GM12865 (cell line): ENCODE measurements at places on chromosomes 1 and 21.

GRCh38 chr21:32756096-32756495 is 15.5 kb downstream of the PAXBP1 start:
- no peak for DNase-seq

GRCh38 chr1:240152611-240153297 is 61.1 kb downstream of the FMN2 start:
- no peak for DNase-seq

DNA sequence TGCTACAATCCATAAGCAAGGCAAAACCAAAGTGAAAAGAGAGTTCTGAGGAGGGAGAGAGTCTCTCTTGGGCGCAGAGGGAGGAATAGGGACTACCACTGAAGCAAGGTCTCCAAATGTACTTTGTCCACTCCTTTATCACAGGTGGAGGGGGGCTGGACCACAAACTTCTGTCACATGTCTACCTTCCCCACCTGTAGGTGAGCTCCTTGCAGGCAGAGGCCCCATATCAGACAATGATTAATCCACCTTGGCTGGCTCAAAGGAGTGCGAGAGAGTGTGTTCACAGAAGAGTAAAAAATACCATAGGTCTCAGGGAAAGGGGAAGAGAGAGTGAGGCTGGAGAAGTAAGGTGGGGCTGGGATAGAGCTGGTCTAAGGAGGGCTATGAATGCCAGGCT is 4.5 kb downstream of the BEND5 start:
- no peak for DNase-seq

DNA sequence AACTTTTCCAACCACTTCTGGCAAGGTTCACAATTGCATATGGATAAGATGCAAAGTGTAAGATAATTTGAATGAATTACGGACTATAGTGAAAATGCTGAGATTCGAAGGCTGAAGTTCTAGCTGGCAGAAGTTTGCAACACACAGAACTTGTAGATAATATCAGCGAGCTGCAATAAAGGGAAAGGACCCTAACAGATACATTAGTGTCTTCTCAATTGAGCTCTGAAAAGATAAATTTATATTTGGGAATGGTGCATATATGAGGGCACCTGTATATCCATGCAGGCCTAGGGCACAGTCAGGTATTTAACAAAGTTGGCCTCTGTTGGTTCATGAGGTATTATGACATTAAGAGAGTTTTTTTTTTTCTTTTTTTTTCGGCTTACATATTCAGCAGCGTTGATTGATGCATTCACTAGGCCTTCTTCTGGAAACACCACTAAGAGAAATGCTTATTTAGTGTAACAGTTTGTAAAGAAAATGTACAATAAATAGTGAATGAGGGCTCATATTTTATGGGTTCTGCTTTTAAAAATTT is 2.2 kb downstream of the NFIA start:
- no peak for DNase-seq
